ENCODE measurements at places on chromosomes 3 and 15. TPM values are rescaled to one million over a fixed set of nuclear protein-coding genes. Genes with fewer than 3 reads are reported as not detected.

- DNase-seq: no peak
- H3K27me3 ChIP-seq: no peaks in the 10 kb centered on the region
- no peak overlapping the region for H3K4me3 ChIP-seq
- no peaks in the 10 kb centered on the region for H3K36me3 ChIP-seq
- no peak overlapping the region for H3K27ac ChIP-seq
- no peaks in the 10 kb centered on the region for H3K4me1 ChIP-seq
These were observed 514.7 kb upstream of the SGO1 start for GRCh38 chr3:20700714-20701113.

- H3K27me3 ChIP-seq: peaks cover 8% of the 10 kb centered on the region
- H3K4me3 ChIP-seq: no peak overlapping the region
- H3K27ac ChIP-seq: no peak overlapping the region
- no peaks in the 10 kb centered on the region for H3K36me3 ChIP-seq
- no peak for DNase-seq
These were observed 63.5 kb upstream of the PRR20G start for GRCh38 chr3:127351321-127351720.

DNA sequence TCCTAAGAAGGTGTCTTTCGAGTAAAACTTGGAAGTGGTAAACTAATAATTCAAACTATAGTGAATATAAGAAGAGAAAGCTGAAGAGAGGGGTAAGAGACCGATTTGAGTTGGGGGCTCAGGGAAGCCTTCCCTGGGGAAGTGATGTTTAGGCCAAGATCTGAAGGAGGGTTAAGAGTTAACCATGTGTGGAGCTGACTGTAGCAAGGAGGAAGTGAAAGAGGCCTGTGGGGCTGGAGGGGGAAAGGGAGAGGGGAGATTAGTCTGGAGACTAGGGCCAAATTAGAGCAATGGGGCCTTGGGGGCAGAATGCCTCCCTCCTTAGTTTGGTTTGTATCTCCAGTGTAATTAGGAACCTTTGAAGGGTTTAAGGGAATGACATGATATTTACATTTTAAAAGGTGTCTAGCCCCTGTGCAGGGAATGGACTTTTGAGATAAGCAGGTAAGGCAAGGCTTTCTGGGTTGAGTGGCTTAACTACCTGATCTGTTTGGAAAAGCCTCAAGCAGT lies 2.2 kb downstream of the ZNF592 start:
- peaks cover 78% of the 10 kb centered on the region for H3K4me1 ChIP-seq
- H3K4me3 ChIP-seq: peak overlapping the region; percentile 93
- DNase-seq: no peak
- H3K36me3 ChIP-seq: no peaks in the 10 kb centered on the region

DNA sequence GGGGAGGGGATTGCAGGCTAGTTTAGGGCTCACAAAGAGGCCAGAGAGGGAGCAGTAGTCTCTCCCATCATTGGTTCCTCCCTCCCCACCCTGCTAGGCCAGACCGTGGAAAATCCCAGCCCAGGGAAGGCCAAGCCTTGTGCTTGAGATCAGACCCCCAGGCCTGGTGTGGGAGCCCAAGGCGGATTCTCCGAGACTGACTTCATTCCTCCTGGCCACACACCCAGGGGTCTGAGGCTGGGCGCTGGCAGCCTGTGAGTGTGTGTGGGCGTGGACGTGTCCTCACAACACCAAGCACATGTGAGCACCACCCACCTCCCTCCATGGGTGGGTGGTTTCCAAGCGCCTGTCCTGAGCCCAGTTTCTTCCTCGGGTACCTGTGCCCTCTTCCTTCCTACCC lies 4.1 kb downstream of the LOXL1 start:
- H3K4me3 ChIP-seq: no peak overlapping the region
- H3K4me1 ChIP-seq: peaks cover 13% of the 10 kb centered on the region
- H3K36me3 ChIP-seq: no peaks in the 10 kb centered on the region
- no peak overlapping the region for H3K27ac ChIP-seq
- H3K27me3 ChIP-seq: peaks cover 13% of the 10 kb centered on the region

DNA sequence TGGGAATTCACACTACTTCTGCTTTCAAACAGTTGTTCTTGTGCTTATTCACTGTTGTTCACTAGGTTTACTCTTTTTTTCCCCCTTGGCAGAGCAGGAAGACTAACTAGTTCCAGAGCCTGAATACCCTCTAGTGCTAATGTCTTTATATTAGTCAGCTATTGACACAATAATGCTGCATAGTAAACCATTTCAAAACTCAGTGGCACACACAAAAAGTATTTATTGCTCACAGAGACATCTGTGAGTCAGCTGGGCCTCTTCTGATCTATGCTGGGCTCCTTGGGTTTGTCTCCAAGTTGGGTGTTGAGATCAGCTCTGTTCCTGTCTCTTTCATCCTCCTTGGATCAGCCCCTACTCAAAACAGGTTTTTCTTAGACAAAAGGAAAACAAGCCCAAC lies 51.1 kb downstream of the RSRC1 start:
- no peaks in the 10 kb centered on the region for H3K4me1 ChIP-seq
- H3K27ac ChIP-seq: no peak overlapping the region
- peaks cover 29% of the 10 kb centered on the region for H3K36me3 ChIP-seq
- no peak overlapping the region for H3K4me3 ChIP-seq
- no peak for DNase-seq

DNA sequence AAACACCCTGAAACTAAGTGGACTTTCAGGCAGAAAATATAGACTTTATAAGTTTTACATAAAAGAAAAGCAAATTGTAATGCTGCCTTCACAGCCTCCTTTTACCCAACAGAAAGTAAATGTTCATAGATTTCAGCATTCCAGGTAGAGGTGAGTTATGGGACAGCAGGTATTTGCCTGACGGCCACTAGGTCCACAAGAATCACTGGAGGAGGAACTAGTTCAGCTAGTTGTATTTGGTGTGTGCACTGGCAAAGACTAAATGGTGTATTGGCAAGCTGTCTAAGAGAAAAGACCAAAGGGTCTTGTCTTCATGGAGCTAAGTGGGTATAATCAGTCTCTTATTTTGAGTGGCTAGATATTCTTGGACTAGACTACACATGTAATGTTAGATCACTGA lies 34.2 kb downstream of the ZNF654 start:
- DNase-seq: no peak
- no peak overlapping the region for H3K27ac ChIP-seq
- H3K4me3 ChIP-seq: no peak overlapping the region
- H3K4me1 ChIP-seq: peaks cover 44% of the 10 kb centered on the region
- no peaks in the 10 kb centered on the region for H3K27me3 ChIP-seq
- H3K36me3 ChIP-seq: peaks cover 34% of the 10 kb centered on the region

DNA sequence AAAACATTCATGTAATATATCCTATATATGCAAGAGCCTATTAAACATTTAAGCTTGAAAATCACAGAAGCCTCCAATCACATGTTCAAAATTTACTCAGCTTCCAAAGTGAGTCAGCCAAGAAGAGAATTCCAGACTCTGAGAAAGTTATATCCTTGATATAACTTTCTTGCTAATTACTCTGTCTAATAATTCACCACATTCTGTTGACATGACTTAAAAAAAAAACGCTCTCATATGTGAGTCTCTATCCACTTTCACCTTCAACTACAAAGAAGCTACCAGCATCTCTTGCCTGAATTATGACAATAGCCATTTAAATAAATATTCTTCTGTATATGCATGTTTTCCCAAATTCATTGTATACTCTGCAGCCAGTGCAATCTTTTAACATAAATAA lies 1116.3 kb upstream of the CADM2 start:
- no peak overlapping the region for H3K4me3 ChIP-seq
- no peaks in the 10 kb centered on the region for H3K36me3 ChIP-seq
- H3K27ac ChIP-seq: no peak overlapping the region
- H3K27me3 ChIP-seq: no peaks in the 10 kb centered on the region
- no peak for DNase-seq
- no peaks in the 10 kb centered on the region for H3K4me1 ChIP-seq

DNA sequence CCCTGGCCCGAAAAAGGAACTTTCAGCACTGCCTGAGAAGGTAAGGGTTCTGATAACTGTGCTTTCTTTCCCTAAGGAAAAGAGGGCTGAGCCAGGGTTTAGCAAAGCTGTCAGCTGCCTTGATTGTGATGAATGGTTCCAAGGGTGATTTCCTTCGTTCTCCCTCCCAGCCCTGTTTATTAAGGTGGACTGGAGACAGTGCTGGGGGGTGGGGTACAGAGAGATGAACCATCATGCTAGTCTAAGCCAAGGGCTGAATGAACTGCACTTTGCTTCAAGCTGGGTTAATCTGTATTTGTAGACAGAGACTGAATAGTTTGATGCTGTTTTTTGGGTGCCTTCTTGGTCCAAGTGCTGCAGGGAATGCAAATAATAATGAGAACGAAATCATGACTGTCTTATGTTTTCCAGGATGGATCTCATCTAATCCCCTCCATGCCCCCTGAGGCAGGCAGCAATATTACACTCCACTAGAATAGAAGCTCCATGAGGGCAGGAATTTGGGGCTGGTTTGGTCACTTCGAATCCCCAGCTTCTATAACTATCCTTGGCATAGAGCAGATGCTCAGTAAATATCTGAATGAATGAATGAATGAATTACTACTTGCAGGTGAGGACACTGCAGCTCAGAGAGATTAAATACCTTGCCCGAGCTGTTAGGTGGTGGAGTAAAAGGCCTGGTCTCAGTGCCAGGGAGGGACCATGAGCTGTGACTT lies 10.9 kb downstream of the PXYLP1 start:
- peaks cover 2% of the 10 kb centered on the region for H3K27me3 ChIP-seq
- peaks cover 21% of the 10 kb centered on the region for H3K36me3 ChIP-seq
- DNase-seq: no peak

GRCh38 chr15:60715859-60716258 lies 236.9 kb upstream of the ICE2 start:
- no peaks in the 10 kb centered on the region for H3K36me3 ChIP-seq
- no peak for DNase-seq
- no peak overlapping the region for H3K4me3 ChIP-seq
- H3K27ac ChIP-seq: no peak overlapping the region

DNA sequence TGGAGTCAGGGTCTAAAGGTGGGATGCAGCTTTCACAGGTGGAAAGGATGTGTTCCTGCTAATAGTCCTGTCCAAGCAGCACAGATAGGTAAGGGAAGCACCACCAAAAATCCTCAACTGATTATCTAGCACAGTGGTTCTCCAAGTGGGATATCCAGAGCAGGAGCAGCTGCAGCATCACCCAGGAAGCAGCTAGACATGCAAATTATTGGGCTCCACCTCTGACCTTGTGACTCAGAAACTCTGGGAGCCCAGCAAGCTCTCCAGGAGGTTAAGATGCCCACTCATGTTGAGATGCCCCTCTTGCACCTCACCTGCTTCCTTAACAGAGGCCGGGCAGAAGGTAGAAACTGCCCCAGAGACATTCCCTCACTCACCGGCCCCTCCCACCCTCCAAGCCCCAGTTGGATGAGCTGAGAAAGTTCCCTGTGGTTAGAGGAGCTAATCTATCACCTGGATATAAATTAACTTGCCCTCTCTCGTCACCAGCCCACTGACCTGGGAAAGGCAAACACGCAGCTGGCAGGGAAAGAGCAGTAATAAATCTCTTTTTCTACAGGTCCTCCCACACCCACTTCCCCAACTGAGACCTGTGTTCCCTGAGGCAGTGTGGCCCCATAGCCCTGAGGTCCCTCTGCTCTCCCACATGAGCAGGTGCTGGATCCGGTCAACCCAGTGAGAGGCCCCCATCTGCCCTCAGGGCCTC lies 39.3 kb downstream of the ADCY5 start:
- no peaks in the 10 kb centered on the region for H3K36me3 ChIP-seq
- no peak overlapping the region for H3K27ac ChIP-seq
- no peaks in the 10 kb centered on the region for H3K27me3 ChIP-seq
- no peaks in the 10 kb centered on the region for H3K4me1 ChIP-seq
- DNase-seq: no peak

Gene DCBLD2
- polyA plus RNA-seq: not detected

Gene CAV3
- not detected for polyA plus RNA-seq

Gene SLC27A2
- 1.5 TPM for polyA plus RNA-seq

Data from immature natural killer cell (primary cell).